ENCODE measurements at places on chromosomes 1 and 21.

DNA sequence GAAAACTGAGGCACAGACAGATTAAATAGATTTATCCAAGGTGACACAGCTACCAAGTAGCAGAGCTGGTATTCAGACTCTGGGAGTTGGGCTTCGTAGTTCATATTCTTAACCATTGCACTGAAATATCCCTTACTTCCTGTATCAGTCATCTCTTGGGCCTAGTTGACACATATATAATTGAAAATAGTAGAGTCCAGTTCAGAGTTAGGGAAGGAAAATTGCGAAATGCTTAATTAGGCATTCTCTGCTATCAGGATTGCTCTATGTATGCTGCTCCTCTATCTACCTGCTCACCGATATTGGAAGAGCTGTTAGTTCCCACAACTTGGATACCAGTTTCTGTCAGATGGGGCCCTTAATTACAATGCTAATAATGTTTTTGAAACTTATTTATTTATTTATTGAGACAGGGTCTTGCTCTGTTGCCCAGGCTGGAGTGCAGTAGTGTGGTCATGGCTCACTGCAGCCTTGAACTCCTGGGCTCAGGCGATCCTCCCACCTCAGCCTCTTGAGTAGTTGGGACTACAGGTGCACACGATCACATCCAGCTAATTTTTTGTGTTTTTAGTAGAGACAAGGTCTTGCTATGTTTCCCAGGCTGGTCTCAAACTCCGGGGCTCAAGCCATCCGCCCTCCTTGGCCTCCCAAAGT is 8.2 kb downstream of the RCOR3 start:
- no peak for DNase-seq

DNA sequence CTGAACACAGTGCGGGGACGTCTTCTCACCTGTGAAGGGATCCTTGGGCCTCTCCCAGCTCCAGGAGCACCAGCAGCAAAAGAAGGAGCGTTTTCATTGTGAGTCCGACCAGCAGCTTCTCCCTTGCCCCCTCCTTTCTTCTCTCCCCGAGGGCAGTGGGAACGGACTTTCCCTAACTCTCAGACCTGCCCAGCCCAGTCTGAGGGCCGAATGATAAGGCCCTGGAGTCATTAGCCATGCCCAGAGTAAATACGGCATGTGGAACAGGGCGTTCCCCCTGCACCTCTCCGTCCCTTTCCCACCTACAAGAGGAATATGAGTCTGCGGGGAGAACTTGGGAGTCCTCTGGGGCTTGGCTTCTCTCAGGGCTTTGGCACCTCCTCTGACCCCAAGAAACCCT is at the start of gene CTSE:
Gene CTSE, minus strand, starts transcription at position 201 of the 400 bp plus-strand sequence. Its CDS starts 104 bp downstream, at position 97.
- DNase-seq = no peak

DNA sequence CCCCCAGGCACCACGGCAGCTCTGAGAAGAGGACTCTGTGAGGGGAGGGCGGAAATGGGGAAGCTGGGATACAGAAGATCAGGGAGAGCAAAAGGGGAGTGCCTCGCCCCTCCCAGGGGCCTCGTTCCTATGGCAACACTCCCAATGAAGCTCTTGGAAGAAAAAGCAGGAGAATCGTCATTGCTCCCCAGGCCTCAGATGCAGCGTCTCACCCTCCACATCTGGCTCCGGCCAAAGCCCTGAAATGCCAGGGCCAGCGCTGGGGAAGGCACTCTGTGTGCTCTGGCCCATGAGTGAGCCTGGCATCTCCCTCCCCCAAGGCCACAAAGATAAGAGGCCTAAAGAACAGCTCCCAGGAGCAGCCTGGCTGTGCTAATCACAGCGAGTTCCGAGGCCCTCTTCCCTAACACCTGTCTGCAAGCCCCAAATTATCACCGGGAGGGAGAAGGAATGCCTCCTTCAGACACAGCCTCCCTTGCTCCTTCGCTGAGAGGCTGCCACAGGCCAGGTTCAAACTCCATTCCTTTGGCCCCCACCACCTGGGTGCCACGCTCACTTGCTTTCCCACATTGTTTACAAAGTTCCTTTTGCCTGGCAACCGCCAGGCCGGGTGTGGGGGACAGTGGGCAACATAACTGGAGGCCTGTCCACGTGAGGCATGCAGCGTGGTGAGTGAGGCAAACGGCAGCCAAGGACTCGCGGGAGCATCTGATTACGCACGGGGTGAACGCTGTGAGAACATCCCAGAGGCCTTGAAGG is 27.8 kb downstream of the ECE1 start:
- no peak for DNase-seq

GRCh38 chr1:197218857-197219256 is 49.2 kb upstream of the CRB1 start:
- DNase-seq = no peak

DNA sequence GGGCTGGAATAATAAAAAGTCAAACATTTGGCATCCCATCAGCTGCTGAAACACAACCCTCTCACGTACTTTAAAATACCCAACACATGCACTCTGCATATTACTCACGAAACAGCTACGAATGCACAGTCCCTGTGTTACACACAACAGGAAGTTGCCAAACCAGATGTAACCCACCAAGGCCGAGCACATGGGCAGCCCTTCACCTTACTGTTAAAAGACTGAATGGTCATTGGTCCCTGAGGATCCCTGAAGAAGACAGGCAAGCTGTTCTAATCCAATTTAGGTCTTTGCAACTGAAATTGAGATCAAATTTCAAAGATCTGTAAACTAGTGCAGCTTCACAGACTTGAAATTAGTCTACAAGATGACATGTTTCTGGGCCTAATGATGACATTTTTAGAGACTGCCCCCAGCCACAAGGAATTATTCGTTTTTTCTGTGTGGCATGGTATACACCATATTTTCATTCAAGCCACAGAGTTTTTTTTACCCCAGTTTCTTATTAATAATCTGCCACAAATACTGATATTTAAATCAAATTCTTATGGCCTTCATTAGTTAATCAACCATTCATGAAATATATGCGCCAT is 25.6 kb upstream of the IER5 start:
- DNase-seq = no peak

GRCh38 chr1:36481771-36482723 is 666 bp downstream of the CSF3R start:
- no peak for DNase-seq

DNA sequence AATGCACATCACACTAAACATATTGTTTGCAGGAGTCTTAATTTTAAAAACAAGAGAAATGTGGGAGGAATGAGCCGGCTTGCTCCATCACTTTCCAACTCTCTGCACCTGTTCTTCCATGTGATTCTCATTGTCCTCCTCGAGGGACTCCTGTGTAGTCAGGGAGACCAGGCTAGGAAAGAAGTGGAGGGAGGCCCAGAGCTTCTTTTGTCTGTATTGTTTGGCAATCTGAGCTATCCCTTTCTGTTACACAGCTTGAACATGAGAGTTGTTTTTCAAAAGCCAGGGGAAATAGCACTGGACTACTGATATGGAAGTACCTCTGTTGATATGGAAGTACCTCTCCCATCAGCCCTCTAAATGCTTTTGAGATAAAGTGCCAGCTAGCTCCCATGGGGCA is 18.8 kb upstream of the LRRC8D start:
- no peak for DNase-seq

DNA sequence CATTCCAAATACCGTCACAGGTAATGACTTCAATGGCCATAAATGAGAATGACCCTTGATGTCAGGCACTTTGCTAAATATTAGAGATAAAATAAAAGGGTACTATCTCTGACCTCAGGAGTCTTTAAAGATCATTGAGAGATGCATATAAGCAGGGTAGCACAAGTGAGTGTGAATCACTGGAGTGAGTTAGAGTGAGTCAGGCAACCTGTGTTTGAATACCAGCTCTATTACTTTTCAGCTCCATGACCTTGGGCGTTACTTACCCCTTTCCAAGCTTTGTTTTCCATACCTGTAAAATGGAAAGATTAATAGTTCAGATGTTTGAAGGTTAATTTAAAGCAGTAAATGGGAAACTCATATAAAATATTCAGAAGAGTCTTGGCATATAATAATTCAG is 1058.0 kb upstream of the ADGRL4 start:
- DNase-seq = no peak

GRCh38 chr1:12772520-12772919 is 1.0 kb upstream of the PRAMEF12 start:
- no peak for DNase-seq

- no peak for DNase-seq
Measured at GRCh38 chr21:10464975-10465374, 56.4 kb upstream of the TPTE start.

- DNase-seq = no peak
Measured at GRCh38 chr1:168842916-168843315, 113.9 kb upstream of the DPT start.

- no peak for DNase-seq
Measured at GRCh38 chr1:177923441-177923840, 46.4 kb downstream of the SEC16B start.

All from activated T-helper 1 cell treated with Interleukin-2 at 50 U/mL for 16 hours (primary cell).